Adrenal gland (tissue), 19 donors: ENCODE measurements at places on chromosomes 5 and 9.

DNA sequence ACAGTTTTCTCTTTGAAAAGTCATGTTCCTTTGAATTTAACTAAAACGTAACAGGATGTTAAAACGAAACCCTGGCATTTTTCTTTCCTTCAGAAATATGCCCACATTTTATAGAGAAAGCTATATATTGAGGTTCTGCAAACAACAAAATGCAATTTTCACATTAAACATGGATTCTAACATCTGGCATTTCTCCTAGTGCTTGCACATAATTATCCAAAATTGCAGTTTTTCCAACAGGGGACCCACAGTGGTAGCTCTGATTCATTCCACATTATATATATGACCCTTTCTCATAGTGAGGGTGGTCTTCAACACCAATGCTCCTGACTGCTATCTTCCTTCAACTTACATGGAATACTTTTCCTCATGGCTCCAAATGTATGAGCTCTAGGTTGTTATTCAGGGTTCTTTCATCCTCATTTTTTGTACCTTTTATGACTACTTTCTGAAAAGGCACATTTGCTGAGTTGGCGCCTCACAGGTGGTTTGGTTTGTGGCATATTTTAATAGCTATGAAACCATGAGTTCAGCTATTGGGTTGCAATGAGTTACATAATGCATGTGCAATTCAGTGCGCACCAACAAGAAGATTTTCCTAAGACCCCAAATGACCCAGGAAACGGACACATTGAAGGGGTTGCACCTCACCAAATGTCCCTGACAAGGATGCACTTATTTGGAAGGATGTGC is 551.7 kb downstream of the RAB3C start:
- DNase-seq = no peak

DNA sequence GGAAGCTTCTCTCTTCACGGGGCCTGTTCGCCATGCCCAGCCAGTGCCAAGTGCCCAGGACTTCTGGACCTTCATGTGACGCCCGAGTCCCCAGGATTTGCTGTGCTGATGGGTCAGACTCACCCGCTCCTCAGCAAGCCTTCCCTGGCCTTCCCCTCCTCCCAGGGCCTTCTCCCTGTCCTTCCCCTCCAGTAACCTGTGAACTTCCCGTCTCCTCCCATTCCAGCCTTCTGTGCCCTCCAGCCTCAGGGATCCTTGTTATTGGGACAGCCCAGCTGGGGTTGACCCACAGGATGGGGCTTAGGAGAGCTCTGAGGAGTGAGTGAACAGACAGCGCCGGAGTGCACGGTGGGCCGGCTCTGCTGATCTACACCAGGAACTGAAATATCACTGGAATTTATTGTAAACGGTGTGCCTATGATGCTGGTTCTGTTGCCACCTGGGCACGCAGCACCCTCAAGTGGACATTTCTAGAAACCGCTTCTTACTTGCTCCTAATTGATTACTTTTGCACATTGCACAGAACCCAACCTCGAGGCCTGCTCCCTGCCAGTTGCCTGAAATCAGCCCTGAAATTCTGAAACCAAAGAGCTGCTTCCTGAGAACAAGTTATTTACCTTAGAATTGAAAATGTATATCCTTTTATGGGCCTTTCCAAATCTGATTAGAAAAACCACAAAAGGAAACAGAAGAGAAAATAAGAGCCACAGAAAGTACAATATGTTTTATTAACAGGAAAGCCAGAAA is 1.5 kb downstream of the SPAAR start:
- DNase-seq = peak; percentile 73

GRCh38 chr5:112142769-112143270 is 276.3 kb downstream of the EPB41L4A start:
- DNase-seq = peak; percentile 49

DNA sequence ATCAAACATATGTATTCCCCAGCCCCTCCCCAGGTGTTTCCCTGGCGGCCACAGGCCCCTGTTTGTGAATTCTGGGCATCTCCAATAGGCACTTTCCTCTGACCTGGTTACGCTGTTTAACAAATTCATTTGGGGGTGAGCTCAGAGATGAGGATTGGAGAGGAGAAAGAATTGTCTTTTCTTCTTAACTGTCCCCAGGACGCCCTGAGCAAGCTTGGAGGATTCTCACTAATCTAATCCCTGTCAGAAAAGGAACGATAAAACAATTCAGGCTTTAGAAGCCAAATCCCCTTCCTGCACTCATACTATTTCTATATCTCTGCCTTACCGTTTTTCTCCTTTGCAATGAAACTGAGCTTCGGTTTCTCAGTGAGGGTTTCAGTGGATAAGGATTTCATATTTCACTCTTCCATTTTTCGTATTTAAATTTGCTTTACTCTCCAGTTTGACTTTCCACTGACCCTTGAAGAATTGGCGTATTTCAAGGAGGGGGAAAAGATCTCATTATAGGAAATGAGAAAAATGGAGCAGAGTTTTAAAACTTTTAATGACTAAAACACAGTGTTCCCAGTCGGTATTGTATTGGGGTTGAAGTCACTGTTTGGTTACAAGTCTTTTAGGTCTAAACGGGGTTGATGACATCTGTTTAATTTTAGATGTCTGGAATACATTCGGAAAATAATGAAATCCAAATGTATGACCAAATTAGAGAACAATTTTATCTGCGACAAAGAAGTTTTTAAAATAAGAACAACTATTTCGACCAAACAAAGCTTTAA is 180.1 kb downstream of the MACROH2A1 start:
- DNase-seq = no peak

GRCh38 chr9:121021301-121021700 is 28.8 kb downstream of the C5 start:
- DNase-seq = no peak

- DNase-seq = no peak
Observed at GRCh38 chr9:131264231-131264630, 12.1 kb downstream of the FAM78A start.

DNA sequence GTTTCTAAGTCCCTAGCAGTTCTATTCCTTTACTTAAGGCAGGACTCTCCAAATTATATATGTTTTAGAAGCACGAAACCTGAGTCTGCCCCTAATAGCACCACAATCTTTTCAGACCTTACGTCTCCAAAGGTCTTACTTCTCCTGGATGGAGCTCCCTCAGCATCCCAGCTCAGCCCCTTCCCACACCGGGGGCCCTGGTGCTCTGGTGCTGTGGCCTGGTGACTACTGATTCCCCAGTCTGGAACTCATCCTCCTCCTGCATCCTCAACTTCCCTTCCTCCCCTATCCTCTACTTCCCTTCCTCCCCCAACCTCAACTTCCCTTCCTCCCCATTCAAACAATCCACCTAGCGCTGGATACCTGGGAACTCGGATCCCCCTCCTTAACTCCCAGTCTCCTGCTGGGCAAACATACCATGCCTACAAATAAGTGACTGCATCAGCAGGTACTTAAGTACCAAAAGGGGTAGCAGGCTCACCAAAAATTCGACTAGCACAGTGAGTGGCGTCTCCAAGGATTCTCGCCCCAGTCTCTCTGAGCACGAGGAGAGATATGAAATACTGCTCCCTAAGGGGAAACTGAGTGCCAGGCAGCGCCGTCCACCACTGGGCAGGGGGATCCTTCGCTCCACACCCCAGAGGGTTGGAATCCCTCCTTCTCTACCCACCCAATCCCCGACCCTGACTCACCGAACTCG is 831 bp downstream of the IGFBPL1 start:
- no peak for DNase-seq

GRCh38 chr9:26677965-26678706 is 214.5 kb downstream of the CAAP1 start:
- DNase-seq = no peak

GRCh38 chr5:63959177-63959982 is 2.9 kb downstream of the HTR1A start:
- no peak for DNase-seq

DNA sequence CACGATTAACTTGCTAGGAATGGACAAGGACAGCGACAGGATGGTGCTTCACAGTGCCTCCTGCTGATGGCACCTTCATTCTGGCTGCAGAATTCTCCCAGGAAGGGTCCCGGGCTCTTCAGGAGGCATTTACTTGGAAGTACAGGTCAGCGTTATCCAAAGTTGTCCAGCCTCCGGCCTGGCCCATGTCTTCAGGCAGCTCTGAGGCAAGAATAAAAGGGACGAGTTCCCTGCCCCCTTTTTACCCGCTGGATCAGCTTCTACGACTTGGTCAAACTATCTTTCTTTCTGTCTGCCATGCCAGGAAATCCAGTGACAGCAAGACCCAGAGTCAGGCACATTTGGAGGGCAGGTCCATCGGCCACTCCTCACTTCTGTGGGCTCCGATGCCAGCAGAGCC is 23.4 kb upstream of the GABBR2 start:
- DNase-seq = no peak

GRCh38 chr5:139745800-139746690 is 49.6 kb upstream of the PSD2 start:
- DNase-seq = peak; percentile 92

DNA sequence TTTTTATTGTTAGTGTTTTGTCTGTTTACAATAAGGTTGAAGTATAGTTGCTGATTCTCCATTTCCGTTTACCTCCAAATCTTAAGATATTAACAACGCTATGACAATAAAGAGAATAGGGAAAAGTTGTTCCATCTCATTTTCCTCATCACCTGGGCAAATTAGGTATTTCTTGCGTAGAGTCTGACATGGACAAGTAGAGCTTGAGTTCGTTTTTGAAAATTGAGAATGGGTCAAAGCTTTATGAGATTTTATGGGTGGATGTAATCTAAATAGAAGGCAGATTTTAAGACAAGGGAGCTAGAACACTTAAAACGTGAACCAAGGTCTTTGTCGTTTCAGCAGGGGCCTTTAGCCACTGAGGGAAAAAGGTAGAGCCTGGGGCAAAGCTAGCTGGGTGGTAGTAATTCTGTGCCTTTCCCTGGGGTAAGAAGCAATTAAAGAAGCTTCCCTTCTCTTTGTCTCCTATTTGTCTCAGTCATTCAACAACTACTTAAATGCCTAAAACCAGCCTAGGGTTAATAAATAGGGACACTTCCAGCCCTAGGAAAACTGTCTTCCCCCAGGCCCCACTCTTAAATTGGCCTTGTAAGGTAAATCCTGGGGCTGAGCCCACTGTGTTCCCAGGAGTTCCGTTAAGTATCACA is 551 bp upstream of the CAAP1 start:
- no peak for DNase-seq

GRCh38 chr5:41683181-41683580 is 172.8 kb upstream of the PLCXD3 start:
- DNase-seq = no peak

DNA sequence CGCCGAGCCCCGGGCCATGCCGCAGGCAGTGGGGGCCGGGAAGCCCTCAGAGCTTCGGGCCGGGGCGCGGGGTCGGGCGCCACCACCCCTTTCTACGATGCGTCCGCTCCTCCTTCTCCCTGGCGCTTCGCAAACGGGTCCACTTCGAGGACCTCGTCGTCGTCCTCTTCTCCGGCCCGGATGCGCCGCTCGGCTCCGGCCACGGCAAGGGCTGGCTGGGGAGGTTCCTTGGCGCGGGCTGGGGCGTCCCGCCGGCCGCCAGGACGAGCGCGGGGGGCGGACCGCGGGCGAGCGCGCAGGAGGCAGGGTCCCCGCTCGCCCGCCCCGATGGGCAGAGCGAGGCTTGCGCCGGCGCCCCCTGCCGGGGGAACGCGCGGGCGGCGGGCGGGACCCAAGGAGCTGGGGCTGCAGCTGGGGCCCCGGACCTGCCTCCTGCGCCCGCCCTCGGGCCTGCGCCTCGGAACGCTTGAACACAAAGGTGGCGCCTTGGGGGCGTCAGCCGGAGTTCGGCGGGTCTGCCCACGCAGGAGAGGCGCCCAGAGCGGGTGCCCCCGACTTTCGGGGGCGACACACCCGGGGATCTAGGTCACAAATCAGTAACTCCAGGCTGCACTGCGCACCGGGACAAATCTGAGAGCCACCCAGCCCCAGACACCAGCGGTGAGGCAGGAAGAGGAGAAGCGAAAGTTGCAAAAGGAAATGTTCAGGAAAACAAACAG is at the start of gene ROR2:
TSS of gene ROR2 (minus strand) at position 283 of the 719 bp plus-strand sequence.
- peak; percentile 69 for DNase-seq

- DNase-seq = no peak
Observed at GRCh38 chr9:130531670-130532069, 47.7 kb upstream of the FUBP3 start.

DNA sequence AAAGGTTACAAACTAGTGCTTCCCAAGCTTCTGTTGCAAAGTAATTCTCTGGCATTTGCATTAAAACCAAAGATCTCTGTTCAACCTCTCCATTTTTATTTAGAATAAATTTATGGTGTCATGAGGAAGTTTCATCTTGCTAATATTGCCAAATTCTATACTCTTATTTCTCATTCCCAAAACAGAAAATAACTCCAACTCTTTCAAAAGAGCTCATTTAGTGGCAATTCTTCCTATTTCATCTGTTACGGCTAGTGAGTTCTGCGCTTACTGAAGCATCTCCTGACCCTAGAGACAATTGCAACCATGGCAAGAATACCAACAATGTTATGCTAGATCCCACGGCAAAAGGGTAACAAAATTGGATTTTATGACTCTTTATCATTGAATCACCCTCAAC is 97.0 kb downstream of the HINT1 start:
- DNase-seq = no peak

GRCh38 chr5:37478121-37478894 is 99.2 kb downstream of the WDR70 start:
- no peak for DNase-seq

- DNase-seq = no peak
Observed at GRCh38 chr5:22649074-22649473, 204.1 kb downstream of the CDH12 start.

GRCh38 chr5:53448851-53449250 is 31.6 kb upstream of the FST start:
- no peak for DNase-seq

DNA sequence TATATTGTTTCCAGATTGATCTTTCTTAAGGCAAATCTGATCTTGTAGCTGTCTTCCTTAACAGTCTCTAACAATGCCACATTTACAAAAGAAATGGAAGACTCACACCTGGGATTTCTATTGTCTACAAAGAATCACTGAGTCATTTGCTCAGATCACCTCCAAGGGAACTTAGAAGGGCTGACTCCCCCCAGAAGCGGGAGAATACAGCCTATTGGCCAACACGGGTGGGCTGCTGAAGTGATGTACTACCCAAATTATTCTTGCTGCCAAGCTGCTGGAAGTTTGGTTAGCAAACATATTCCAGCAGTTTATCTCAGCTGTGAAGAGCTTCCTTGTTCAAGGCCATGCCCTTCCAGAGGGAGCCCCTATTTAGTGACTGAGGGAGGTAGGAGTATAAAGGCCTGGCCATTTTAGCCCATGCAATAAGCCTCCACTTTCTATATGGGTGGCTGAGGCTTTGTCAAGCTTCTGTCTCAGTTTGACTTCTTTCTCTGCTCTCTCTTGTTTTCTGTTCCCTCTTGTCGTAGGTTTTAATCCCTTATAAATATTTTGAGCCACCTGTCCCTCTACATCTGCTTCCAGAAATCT is 379.4 kb downstream of the PRR16 start:
- no peak for DNase-seq

- DNase-seq = no peak
Observed at GRCh38 chr9:35311891-35312639, 150.3 kb downstream of the UNC13B start.
